ENCODE measurements at places on chromosomes 5 and 9. TPM values are rescaled to one million over a fixed set of nuclear protein-coding genes. Genes with fewer than 3 reads are reported as not detected.

- DNase-seq = no peak
Observed at GRCh38 chr5:65811885-65812284, 89.9 kb downstream of the NLN start.

DNA sequence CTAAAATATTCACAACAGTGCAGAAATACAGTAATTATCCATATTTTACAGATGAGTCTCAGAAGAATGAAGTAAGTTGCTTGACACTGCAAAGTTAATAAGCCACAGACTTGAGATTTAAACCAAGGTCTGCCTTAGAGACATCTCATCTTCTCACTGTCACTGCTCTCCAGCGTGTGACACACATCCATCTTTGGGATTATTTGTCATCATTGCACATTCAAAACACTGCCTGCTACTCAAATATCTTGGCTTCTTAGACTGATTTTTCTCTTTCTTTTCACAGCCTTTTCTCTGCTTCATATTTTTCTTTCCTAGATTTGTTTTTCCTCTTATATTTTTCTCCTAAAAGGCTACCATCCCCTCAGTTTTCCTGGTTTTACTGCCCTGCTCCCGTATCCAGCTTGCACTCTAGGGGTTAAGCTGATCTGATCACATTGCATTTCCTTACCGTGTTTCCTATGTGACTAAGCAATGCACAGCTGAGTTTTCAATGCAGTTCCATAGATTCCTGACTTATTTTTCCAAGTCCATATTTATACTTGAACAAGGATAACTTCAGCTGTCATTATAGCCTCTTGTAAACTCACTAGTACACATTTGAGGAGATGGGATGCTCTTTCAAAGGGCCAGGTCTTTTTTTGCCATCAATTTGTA lies 353.0 kb downstream of the PLK2 start:
- no peak for DNase-seq

- no peak for DNase-seq
Observed at GRCh38 chr5:124436294-124436693, 310.1 kb downstream of the ZNF608 start.

- no peak for DNase-seq
Observed at GRCh38 chr5:156295431-156295830, 31.5 kb upstream of the SGCD start.

- DNase-seq = no peak
Observed at GRCh38 chr5:81800797-81801196, 49.9 kb upstream of the SSBP2 start.

GRCh38 chr9:111743275-111743674 lies 51.5 kb downstream of the SHOC1 start:
- no peak for DNase-seq

- no peak for DNase-seq
Observed at GRCh38 chr5:54205453-54205852, 104.9 kb downstream of the ARL15 start.

DNA sequence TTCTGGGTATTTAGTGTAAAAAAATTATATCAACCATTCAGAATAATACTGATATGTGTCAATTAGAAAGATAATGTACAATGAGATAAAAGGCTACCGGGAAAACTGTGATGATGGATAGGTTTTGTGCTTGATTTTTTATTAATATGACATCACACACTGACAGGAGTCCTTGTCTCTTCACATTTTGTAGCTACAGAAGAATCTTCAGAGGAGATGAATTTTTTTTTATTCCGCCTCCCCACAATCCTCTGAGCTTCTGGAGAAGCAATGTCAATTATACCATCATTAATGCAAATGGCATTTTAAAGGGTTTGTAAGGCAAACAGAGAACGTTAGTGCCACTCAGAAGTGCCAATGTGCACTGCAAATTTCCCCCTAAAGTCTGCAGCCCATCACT lies 131.7 kb upstream of the CCNG1 start:
- DNase-seq = no peak

GRCh38 chr9:99980598-99980997 lies 74.1 kb downstream of the STX17 start:
- DNase-seq = no peak

GRCh38 chr5:68227532-68228160 lies 12.1 kb downstream of the PIK3R1 start:
- no peak for DNase-seq

DNA sequence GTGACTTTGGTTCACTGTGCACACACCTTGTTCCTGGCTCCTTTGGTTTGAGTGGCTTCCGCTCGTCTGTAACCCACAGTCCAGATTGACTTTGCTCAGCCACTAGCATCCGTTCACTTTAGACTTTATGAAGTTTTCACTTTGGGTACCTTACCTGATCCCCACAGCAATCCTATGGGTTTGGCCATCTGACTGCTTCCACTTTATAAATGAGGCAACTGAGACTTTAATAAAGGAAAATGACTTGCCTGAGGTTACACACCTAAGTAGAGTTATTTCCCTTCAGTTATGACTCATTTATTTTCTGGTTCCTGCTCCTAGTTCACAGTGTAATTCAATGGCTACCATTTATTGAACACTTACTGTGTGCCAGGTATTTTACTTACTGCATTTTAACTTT lies 94.2 kb upstream of the SAP30L start:
- DNase-seq = no peak

GRCh38 chr5:169762338-169763095 lies 125.4 kb downstream of the DOCK2 start:
- no peak for DNase-seq

DNA sequence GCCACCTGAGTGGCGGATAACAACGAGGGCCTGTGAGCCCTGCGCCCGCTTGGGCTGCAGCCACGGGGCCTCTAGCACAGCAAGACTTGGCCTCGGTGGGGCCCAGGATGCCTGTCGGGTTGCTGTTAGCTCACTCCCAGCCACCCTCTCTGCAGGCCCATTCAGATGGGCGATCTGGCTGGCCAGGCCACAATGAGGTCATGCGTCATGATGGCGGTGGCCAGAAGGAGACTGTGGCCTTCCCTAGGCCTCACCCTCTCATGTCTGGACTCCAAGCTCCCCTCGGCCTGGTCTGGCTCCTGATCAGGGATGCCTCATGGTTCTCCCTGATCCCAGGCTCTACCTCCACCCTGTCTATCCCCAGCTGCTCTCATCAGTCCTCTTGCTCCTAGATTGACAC lies 19.0 kb upstream of the TCOF1 start:
- DNase-seq = no peak

DNA sequence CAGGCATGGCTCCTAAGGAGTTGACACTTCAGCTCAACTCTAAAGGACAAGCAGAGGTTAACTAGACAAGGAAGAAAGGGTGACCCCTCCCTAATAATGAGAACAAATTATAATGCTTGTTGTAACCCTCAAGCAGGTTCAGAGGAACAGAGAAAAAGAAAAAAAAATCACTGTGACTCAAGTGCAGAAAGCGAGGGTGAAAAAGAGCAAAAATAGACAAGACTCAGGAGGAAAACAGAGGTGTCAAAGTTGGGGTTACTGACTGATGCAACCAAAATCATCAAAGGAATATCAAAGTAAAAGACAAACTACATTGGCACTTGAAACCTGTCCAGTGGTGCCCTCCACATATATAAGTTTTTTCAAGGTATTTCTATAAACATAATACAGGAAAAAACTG lies 28.4 kb downstream of the FBXW11 start:
- DNase-seq = no peak

- DNase-seq = peak; percentile 47
Observed at GRCh38 chr9:122350577-122351355, 20.1 kb upstream of the PTGS1 start.

DNA sequence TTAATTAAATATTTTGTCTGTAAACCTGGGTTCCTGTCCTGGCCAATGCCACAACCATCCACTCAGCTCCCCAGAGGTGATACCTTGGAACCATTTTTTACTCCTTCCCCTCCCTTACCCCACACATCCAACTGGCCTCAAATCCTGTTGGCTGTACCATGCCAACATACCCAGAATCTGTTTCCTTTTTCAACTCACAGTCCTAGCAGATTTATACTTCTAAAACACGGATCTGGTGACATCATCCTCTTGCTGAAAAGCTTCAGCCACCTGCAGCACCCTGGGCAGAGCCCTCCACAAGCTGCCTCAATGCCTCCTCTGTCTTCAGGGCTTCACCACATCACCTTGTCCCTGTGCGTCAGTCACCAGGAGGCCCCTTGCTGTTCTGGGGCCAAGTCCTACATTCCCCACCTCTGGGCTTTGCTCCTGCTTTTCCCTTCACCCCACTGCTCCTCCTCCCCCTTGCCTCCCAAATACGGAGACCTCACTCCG lies 14.9 kb downstream of the SEMA6A start:
- no peak for DNase-seq

DNA sequence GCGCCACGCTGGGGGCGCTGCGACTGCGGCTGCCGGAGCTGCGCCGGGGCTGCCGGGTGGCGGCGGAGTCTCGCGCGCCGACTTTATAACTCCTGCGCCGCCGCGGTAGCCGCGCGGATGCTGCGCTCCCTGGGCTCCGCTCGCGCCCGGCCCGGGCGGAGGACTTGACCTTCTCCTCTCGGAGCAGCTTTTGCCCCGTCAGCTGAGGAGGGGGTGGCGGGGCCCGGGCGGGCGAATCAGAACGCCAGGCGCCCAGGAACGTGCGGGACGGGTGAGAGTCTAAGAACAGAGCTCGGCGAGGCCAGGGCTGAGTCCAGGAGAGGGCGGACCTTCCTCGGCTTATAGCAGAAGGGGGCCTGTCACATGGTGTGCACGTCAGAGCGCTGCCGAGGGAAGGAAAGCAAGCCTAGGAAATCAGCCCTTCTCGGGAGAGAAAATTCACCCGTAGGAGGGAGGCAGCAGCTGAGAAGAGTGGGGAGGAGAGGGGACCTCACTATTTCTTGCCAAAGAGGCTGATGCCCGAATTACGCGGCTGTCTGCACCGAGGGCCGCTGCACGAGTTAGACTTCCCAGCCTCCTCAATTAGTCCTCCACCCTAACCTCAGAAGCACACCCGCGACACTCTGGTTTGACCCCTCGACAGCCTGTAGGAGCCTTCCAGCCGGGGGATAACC lies at the start of gene FOXD1:
TSS of gene FOXD1 (minus strand) at position 315 of the 674 bp plus-strand sequence. CDS start 415 bp downstream, outside the sequence.
- DNase-seq = no peak

GRCh38 chr5:154276261-154276972 lies 85.9 kb downstream of the GALNT10 start:
- no peak for DNase-seq

DNA sequence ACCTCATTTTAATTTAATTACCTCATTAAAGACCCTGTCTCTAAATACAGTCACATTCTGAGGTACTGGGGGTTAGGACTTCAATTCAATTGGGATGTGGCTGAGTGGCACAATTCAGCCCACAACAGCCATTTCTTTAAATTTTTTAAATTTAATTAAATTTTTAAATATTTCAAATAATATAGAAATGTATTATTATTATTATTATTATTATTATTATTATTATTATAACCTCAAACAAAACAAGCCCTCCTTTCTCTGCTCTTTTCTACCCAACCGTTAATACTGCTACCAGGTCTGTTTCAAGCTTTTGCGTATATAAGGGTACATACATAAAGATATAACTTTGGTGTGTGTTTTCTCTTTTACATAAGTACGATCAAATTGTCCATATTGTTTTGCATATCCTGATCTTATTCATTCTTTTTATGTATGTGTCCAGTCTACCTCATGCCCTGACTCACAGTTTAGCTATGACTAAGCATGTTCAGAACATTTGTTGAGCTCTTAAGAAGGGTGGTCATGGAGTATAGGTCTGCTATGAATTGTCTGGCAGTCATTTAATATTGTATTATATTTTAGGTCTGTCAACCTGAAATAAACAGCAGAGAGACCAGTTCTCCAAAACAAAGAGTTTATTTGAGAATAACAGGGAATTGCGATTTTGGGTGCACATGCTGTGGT lies 16.1 kb upstream of the RAB14 start:
- no peak for DNase-seq

- no peak for DNase-seq
Observed at GRCh38 chr5:169627551-169627950, 9.5 kb upstream of the DOCK2 start.

- DNase-seq = no peak
Observed at GRCh38 chr5:136070486-136071285, 41.9 kb downstream of the TGFBI start.

GRCh38 chr9:81724242-81724889 lies 35.0 kb upstream of the TLE1 start:
- DNase-seq = no peak

DNA sequence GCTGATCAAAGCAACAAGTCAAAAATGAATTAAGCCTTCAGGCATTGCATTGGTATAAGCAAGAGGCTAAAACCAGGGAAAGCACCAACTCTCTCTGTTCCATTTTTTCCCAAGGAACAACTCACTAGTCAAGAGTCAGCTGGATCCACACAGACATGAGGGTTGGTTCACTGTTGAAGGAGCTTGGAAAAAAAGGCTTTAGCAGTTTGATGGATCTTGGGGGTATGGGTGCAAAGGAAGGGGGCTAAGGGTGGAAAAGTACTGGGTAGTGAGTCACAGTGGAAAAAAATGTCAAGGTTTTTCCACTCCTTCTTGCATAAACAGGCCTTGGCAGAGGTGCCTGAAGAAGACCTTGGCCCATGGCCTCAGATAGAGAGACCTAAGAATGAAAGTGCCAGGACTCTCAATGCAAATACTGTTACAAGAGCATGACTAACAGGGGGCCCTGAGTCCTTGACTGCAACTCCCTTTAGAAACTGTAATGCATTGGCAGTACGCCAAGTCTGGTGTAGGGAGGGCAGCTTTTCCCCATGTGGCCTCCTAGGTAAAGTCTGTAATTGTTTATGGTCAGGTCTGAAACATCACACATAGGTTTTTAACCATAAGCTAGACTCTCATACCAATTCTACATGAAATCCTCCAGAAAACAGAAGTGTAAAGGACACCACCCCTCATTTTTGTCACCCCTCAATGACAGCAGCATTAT lies 23.7 kb downstream of the ACTL7A start:
- no peak for DNase-seq

DNA sequence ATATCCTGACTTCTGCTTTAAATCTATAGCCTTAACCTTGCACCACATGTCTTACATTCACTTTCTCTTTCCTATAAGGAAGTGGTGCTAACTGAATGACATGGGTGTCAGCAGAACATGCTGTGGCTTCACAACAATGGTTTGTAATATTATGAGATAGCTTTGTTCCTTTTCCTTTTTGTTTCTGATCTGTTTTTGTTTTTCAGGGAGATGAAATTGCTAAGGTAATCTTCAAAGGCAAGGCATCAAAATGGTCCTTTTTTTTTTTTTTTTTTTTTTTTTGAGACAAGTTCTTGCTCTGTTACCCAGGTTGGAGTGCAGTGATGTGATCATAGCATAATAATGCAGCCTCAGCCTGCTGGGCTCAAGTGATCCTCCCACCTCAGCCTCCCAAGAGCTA lies 53.6 kb upstream of the RANBP6 start:
- DNase-seq = no peak

The MED10 gene
- total RNA-seq = 46.0 TPM

The GARIN3 gene
- total RNA-seq = not detected

The TAF11L5 gene
- not detected for total RNA-seq

The FAM78A gene
- 66.0 TPM for total RNA-seq

The LHX3 gene
- 0.15 TPM for total RNA-seq

The BHMT gene
- total RNA-seq = not detected

The THBS4 gene
- 0.53 TPM for total RNA-seq

The SHC3 gene
- total RNA-seq = 0.05 TPM

The CNTFR gene
- total RNA-seq = not detected

The CD274 gene
- 2.9 TPM for total RNA-seq

The ERAP2 gene
- total RNA-seq = 103 TPM

Measured in naive thymus-derived CD4-positive, alpha-beta T cell (primary cell).